ENCODE measurements at places on chromosomes 6 and 20.

- no peak for DNase-seq
These were observed 22.8 kb upstream of the FAM83C start for GRCh38 chr20:35314816-35315631.

GRCh38 chr20:34062570-34063482, 49.2 kb downstream of the EIF2S2 start:
- DNase-seq: no peak

DNA sequence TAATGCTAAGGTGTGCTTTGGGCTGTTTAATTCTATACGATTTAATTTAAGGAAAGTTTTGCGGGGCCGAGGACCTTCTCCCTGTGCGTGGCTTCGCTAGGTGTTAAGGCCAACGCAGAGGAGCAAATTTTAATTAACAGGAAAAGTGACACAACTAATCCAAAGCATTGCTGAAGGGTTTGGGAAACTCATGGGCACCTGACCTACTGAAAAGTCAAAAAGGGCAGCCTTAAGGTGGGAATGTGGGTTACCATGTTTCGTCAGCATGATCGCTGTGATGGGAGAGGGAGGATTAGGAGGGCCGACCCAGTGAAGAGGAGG, 415 bp upstream of the CUL9 start:
- DNase-seq: no peak

DNA sequence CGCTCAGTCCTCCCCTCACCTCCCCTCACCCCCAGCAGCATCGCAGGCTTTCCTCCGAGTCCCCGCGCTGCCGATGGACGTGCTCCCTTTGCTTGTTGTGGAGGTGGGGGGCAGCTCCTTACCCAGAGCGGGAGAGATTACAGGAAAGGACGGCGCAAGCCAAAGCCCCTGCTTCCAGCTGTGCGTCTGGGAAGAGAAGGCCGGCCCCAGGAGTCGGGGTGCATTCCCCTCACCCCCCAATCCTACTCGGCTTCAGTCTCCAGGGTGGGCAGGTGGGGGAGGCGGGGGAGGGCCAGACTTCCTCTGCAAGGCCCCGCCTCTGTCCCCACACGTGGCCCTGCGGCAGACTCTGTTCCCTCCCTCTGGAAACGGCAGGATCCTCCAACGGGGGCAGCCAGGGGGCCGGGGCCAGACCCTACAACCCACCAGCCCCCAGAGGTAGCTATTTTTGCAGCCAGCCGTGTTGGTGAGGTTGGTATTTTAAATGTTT, 43.6 kb downstream of the NTSR1 start:
- DNase-seq: no peak

DNA sequence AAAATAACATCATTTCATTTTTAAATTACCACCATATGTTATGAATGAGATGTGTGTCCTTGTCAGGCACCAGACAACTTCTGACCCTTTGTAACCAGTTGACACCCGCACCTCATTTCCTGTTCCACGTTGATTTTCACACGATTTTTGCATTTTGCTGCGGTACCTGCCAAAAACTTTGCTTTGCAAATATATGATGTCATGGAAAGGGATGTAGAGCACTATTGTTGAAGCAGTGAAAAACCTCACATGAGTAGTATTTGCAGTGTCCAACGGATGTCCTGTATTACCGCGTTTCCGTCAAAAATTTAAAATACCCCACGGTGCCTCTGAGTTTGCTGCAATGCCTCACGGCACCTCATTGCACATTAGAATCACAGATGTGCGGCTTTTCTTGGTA, 115.6 kb downstream of the MTHFD1L start:
- DNase-seq: no peak

DNA sequence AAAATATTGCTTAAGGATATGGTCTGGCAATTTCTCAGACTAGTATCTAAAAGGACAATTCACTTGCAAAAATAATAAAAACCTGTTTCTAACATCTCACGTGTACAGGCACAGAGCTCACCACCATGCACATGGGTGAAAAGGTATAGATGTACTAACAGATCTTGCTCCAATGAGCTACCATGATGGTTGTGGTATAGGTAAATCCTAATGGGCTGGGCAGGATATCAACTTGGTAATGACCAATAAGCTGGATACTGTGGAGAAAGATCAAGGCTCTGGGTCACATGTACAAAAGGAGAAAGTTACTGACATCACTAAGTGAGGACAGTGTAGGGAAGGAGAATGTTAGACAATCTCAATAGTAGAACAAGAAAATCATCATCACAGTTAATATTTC, 111.0 kb upstream of the NUP153 start:
- DNase-seq: no peak
